Tongue (tissue), 3 donors: ENCODE measurements at places on chromosomes 1 and 21.

- DNase-seq, result no peak
Observed at GRCh38 chr1:192901500-192901899, 92.7 kb downstream of the RGS2 start.

DNA sequence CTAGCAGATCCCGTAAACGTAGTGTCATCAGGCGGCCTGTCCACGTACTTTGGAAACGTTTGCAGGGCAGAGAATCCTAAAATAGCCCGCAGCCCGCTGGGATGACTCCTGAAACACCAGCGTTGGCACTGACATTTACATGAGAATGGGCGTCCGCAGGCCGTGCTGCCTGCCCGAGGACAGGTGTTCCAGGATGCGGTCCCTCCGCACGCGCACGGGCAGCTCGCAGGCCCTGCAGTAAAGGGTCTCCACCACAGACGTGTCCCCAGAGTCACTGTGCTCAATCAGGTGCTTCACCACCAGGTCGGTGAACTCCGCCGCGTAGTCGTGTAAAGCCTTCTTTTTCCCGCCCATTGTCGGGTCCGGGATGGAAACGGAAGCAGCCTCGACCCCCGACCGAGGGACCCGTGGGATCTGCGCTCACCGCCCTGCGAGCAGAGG, 5.8 kb upstream of the CCDC27 start:
- DNase-seq, result no peak

DNA sequence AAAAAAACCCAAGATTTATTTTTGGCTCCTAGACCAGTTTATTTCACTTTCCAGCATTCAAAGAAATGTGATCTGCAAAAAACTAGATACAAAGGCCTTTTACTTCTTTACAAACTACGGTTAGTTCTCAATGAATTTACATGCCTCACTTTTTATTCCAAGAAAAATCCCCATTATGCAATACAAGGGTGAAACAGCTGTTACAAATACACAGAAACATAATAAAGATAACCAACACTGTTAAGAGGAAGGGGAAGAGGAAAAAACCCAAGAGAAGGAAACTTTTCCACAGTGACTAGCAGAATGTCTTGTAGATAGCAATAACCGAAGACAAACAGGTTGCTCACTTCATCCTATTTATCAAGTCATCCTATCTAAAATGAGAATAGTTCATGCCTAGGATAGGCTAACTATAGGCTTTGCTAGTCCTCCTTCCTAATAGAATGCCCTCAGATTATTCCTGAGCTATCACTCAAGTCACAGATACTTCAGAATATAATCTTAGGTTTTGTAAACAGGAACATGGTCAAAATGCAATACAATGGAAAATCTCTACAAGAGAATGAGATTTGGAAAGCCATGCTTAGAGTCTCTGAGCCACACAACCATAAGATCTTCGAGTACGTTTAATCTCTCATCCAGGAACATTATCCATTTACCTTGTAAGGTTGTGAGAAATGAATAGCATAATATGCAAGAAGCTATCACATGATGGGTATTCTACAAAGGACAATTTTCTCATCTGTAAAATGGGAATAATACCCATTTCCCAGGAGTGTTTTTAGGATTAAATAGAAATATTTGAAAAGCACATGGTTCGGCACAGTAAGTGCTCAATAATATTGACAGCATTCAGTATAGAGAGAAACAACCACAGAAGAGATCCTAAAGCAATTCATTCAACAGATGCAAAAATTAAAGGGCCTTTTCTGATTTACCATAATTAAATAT, 5.4 kb downstream of the PNRC2 start:
- no peak for DNase-seq

DNA sequence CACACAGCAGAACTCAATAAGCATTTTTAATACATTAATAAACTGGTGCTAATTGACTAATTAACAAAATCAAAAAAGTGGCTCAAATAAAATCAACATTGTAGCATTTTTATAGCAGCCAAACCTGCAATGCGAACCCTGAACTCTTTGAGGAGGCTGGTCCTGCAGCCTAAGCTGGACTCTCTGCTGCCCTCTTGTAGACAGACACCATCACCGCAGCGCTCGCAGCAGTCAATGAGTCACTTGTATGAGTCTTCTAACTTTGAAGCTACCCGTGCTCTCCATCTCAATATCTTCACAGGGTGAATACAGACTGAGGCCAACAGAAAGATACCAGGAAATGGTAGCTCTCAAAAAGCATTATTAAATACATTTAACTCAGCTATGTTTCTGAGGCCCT, 9.7 kb upstream of the KRTAP7-1 start:
- no peak for DNase-seq

- DNase-seq, result no peak
Observed at GRCh38 chr21:45615145-45615711, 28.3 kb upstream of the PCBP3 start.

- DNase-seq, result peak; percentile 58
Observed at GRCh38 chr1:68230901-68231626, 1.3 kb downstream of the WLS start.

GRCh38 chr1:206971029-206971655, 882 bp upstream of the FCAMR start:
- no peak for DNase-seq

DNA sequence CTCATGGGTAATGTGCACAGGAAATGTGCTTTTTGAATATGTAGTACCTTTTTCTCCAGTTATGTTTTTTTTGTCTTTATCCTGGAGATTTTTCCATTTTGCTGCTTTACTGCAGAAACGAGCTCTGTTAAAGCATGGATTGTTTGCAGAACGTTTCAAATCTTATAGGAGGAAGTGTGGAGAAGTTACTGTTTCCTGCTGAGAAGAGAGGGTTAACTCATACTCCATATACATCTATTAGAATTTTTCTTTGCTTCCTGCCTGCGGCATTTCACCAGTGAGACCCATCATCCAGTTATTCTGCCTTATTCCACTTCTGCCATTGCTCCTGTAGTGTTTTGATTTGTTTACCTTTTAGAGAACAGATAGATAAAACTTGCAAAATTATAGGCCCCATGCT, 2.0 kb downstream of the RPRD2 start:
- peak; percentile 24 for DNase-seq

DNA sequence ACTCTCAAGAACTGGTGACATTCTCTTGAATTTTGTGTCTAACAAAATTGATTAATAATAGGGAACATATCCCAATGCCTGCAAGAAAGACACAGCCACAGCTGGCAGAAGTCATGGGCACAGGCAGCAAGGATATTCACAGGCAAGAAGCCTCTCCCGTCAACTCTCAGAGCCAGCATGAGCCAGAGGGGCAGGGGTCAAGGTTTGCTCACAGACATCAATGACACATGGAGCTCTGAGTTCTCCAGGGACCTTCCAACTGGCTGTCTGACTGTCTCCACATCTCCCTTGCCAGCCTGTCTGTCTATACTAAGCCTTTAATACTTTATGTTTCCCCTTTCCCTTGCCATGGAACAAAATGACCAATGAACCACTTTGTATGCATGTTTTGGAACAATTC, 101.5 kb upstream of the RAB4A start:
- DNase-seq, result no peak

GRCh38 chr1:34378968-34379856, 202.5 kb downstream of the C1orf94 start:
- peak; percentile 3 for DNase-seq
